Endodermal cell (in vitro differentiated cells): ENCODE measurements at places on chromosomes 2 and 18. TPM values are rescaled to one million over a fixed set of nuclear protein-coding genes. Genes with fewer than 3 reads are reported as not detected.

Gene BIRC6
- total RNA-seq = 92.7 and 111 TPM in 2 replicates

Gene G6PC2
- total RNA-seq = not detected in 3 replicates

Gene SLC40A1
- 60.4 and 74.1 TPM in 2 replicates for total RNA-seq

Gene SERPINB13
- total RNA-seq = not detected in 2 replicates

Gene GAREM1
- 6.3 to 9.4 TPM (median 9.0 TPM) in 3 replicates for total RNA-seq

Gene SATB2
- 1.5 to 3.7 TPM (median 2.4 TPM) in 3 replicates for total RNA-seq

- no peak for DNase-seq
These were observed 205.7 kb downstream of the ALK start for GRCh38 chr2:29715655-29716054.

DNA sequence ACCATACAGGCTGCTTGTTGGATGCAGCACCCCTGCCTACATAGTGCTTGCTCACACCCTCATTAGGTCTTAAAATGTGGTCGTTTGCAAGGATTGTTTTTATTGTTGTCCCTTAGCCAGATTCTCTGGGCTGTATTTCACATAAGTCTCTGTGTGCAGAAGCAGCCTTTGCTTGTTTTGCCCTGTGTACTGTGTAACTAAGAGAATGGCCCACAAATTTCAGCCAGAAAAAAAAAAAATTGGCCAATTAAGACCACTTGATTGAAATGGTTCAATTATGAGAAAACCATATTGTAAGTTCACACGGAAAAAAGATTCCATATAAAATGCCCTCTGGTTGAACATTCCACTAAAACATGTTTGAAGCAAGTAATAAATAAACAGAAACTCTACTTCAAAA, 377.1 kb upstream of the SOX11 start:
- no peak for DNase-seq

GRCh38 chr18:34528177-34528576, 181.9 kb upstream of the DTNA start:
- DNase-seq = no peak

GRCh38 chr2:100645695-100646429, 83.1 kb downstream of the PDCL3 start:
- peak; percentile 28 for DNase-seq

- peak; percentile 67 for DNase-seq
These were observed 617.5 kb upstream of the SOX11 start for GRCh38 chr2:5074733-5075132.

DNA sequence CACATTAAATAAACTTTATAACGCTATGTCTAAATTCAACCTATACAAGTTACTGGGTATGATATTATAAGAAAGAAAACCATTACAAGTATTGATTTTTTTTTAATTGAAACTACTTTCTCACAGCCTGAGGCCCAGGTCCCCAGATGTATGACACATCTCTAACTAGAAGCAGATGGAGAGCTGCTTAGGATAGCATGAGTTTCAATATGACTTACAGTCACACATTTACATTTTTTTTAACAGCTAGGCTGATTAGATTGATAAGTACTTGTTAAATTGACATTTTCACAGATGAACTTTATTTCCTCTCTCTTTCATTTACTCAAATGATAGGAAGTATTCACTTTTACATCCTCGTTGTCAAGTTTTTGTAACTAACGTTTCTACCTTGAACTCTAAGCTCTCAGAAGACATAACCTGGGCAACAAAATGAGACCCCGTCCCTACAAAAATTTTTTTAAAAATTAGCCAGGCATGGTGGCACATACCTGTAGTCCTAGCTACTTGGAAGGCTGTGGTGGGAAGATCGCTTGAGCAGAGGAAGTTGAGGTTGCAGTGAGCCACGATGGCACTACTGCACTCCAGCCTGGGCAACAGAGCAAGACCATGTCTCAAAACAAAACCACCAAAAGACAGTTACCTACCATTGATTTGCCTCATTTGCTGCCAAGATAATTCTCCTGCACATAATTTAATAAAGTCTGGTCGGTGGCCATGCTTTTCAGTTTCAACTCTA, 52.4 kb downstream of the STK39 start:
- DNase-seq = no peak

DNA sequence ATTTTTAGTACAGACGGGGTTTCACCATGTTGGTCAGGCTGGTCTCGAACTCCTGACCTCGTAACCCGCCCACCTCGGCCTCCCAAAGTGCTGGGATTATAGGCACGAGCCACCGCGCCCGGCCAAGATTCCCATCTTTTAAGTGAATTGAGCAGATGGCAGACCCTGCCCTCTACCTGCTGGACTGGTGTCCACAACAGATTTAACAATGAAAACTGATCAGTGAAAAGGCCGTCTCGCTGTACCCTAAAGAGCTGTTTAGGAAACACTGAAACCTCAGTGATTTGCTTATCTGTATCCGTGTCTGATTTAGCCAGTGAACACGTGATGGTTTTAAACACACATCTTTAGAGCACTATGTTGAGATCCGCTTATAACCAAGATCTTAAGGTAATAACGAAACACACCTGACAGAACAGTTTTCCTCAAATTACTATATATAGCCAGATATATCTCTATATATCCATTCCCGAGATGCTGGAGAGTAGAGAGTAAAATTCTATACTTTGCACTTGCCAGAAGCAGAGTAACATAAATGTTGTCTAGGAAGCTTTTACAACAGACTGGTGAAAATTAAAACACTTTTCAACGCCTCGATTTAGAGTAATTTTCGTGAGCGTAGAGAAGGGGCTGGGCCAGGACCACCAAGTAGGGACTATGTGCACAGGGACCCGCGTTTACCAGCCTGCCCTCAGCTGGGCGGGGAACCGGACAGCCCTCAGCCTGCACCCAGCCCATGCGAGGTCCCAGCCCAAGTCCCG, 594 bp downstream of the FAM161A start:
- no peak for DNase-seq

DNA sequence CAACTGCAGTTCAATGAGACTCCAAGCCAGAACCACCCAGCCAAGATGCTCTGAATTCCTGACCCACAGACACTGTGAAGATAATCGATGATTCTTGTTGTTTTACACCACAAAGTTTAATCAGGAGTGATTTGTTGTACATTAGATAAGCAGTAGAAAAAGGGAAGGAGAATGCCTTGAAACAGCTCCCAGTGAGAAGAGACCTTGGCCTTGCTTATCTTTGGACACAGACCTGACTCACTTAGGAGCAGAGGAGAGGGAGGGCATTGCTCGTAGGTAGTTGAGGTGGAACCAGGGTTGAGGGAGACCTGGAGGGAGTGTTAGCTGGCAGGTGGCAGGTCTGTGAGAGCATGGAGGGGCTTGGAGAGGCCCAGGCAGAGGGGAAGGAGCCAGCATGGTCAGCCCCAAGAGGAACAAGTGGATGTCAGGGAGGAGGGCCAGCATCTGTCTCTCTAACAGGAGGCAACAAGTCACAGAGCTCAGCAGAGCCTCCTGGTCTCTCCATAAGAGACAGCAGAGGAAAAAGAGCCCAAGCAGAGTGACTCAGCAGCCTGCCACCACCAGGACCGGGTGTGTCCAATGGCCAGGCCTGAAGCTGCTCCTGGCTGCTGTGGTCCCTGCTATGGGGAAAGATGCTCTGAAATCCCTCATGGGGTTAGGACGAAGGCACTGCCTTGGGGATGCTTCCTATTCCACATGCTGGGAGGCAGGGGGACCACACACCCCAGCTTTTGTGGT, 161.6 kb upstream of the CAPN13 start:
- no peak for DNase-seq

- DNase-seq = peak; percentile 75
These were observed 60.6 kb upstream of the HS6ST1 start for GRCh38 chr2:128379021-128380015.

DNA sequence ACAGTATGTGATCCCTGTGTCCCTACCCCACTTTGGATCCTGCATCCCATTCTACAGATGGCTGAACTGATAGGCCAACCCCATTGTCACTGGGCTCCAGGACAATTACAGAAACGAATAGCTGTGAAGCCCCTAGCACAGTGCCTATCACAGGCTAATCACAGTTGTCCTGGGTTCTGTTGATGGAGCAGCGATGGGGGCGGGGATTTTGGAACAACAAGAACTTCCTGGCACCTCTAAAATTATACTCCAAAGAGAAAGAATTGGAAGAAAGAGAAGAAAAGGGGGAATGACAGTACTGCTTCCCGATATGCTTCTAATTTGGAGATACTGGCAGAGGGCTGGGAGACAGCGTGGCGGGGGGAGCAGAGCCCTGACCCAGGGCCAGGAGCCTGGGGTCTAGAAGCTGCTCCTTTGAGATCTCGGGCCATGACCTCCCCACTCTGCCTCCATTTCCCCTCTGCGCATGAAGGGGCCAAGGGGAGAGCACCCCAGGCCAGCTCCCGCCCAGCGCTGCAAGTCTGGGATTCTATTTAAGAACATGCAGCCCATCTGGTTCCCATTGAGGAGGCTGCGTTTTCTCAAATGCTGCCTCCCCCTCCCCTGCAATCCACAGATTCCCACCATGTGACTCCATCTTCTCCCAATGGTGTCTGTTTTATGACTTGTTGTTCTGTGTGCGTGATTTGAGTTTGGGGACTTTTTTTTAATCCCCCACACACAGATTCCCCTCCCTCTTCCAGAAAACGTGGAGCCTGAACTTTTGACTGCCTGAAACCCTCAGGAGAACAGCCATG, 202.7 kb downstream of the CYP26B1 start:
- peak; percentile 32 for DNase-seq

GRCh38 chr2:3628800-3629199, 29.2 kb upstream of the ALLC start:
- peak; percentile 91 for DNase-seq

DNA sequence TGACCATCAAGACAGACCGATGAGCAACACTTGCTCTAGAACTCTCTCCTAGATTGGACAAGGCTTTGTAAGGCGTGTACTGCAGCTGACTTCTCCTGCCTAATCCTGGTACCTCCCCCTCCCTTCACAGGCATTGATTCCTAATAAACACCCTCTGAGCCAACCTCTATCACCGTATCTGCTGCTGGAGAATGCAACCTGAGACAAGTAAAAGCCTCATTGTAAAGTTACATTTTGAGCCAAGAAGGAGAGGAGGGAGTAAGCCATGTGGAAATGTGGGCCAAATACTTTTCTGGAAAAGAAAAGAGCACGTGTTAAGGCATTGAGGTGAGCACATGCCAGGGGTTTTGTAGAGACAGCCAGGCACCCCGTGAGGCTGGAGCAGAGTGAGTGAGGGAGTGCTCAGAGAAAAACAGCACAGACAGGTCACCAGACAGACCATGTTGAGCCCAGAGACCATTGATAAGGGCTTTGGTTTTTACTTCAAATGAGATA, 2.6 kb upstream of the WDFY1 start:
- peak; percentile 72 for DNase-seq
